T-helper 2 cell treated with Interferon-gamma antibody and Interleukin-4, amounts not matched to agents 100 ng/mL and 5 ng/mL, for 36 hours (primary cell): ENCODE measurements at places on chromosomes 16 and 17. TPM values are rescaled to one million over a fixed set of nuclear protein-coding genes. Genes with fewer than 3 reads are reported as not detected.

Gene SLC6A4
- not detected in 2 replicates for total RNA-seq

Gene C16orf46
- total RNA-seq: 0.91 TPM in 1 of 2 replicates, not detected in the other

Gene VWA3A
- total RNA-seq: not detected in 2 replicates

Gene C17orf58
- total RNA-seq: 7.2 TPM in 2 replicates
